PC-3 (cell line): ENCODE measurements at places on chromosomes 7 and 10.

- DNase-seq, result no peak
Measured at GRCh38 chr10:132453470-132453861, 56.5 kb downstream of the PWWP2B start.

DNA sequence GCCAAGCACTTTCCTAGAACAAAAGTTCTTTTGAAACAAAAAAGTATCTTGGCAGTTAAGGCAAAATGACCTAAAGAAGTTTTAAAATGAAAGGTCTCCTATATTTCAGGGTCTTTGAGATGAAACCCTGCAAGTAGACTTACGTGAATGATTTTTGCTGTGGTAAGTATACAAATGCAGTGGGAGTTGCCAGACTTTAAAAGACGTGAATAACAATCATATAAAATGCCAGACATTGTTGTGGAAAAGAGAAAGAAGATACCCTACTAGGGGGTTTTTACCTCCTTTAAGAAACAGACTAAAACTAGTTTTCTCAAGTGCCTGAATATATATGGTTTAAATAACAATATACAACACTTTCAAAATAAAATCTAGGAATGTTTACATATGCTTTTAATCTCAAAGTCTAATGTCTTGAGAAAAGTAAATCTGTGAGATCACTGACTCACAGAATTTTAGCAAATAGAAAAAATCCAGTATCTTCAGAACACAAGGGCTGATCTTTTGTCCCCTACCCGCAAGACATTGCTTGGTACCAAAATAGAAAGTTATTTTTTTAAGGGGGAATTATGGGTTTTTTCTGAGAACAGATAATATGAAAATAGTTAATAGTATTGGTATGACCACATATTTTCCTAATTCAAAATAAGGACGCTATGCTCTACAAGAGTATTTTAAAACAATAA lies 29.5 kb downstream of the LRRC17 start:
- DNase-seq, result no peak

DNA sequence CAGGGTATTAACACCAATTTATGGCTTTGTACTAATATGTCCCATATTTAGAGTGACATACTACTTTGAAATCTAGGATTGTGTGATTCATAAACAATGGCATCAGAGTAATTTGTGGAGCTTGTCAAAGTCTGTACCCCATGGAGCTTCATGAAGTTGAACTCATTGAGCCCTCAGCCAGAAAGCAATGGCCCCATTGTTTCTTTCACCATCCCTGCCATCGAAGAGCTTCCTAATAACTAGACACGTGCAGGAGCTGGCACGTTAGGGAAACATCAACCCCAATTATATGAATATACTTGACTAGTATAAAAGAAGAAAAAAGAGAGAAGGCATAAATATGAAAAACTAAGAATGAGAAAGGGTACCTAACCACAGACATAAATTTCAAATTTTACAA lies 206.6 kb downstream of the CXCL12 start:
- DNase-seq, result no peak

DNA sequence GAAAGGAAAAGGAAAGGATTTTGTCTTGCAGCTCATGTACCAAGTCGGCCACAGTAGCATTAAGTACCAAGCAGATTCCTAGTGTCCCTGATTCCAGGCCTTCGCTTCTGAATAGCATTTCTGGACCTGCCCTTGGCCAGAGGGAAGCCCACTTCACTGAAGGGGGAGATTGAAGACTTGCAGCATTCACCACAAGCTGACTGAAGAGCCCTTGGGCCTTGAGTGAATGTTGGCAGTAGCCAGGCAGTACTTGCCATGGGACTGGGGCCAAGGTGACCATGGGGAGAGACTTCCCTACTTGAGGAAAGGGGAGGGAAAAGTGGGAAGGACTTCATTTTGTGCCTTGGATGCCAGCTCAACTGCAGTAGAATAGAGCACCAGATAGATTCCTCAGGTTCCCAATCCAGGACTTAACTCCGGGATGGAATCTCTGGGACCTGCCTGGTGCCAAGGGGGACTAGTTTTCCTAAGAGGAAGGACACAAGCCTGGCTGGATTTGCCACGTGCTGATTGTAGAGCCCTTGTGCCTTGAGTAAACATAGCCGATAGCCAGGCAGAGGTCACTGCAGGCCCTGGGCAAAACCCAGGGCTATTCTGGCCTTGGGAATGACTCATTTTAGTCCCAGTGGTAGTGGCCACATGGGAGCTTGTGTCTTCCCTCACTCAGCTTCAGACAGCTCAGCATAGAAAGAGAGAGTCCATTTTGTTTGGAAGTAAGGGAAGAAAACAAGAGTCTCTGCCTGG lies 141.7 kb upstream of the KCND2 start:
- DNase-seq, result no peak

GRCh38 chr10:77348082-77348481 lies 289.5 kb downstream of the KCNMA1 start:
- no peak for DNase-seq
